ENCODE measurements at places on chromosomes 6 and 20.
A peak's percentile ranks its signal among the peaks of the same experiment; 100 is the strongest.

DNA sequence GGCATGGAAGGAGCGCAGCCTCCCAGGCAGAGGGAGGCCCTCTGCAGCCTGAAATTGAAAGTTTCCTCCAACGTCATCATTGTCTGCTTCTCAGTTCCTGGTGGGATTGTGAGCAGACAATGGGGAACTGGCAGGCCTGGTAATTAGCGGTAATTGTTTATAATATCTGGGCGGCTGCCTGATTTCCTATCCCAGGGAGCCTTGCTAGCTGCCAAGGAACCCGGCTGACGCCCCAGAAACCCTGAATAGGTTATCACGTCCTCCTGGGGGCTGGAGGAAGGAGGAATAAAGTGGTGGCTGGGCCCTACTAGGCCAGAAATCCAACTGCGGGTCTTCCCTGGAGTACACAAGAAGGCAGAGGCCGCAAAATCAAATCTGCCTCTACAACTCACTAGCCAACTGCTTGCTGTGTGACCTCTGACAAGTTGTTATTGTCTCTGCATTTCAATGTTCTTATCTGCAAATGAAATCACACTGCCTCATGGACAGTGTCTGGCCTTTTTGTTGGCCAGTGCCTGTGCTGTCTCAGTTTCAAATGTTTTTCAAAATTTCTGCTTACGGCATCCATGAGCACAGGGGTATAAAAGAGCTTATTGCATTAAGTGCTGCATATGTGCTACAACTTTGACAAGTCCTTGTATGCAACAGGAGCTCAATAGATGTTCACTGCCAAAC is 16.9 kb downstream of the KCNK15 start:
- no peak for DNase-seq

- DNase-seq: no peak
Observed at GRCh38 chr6:89975991-89976693, 81.9 kb downstream of the GJA10 start.

DNA sequence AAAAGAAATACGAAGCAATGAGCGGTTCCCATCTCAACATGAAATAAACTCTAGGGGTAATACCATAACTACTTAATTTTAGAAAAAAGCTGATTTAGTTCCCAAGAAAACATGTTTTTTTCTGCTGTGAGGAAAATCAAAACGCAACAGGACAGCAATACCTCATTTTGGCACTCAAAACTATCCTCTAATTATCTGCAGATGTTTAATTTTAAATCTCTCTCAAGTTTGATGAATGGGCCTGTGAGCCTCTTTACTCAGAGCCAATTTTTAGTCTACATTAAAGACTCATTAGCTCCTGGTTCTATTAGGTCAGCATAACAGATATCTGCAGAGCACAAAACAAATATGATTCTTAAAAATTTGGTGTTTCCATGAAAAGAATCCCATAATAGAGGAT is 28.1 kb downstream of the RNF24 start:
- no peak for DNase-seq

DNA sequence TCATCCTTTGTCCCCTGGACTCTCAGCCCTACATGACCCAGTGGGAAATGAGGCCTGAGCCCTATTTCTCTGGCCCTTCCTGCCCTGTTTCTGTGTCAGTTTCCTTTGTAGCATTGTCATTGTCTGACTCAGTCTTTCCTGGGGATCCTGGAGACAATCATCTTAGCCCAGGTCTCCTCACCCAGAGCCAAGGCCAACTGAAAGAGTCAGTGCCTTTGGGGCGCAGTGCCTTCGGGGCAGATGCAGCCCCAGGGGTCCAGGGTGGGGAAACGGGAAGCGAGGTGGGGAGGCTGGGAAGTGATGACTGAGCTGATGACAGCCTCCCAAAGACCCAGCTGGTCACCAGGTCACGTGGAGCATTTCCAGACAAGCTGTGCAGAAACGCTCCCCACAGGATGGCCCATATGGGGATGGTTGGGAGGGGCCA is 93.3 kb upstream of the SULF2 start:
- no peak for DNase-seq

- DNase-seq: no peak
Observed at GRCh38 chr6:20924911-20925543, 390.8 kb downstream of the CDKAL1 start.

GRCh38 chr6:154154389-154154967 is 115.4 kb downstream of the OPRM1 start:
- DNase-seq: peak; percentile 64

- DNase-seq: no peak
Observed at GRCh38 chr20:20000211-20000968, 16.8 kb upstream of the NAA20 start.

- DNase-seq: no peak
Observed at GRCh38 chr6:84392261-84392660, 164.8 kb upstream of the CEP162 start.

DNA sequence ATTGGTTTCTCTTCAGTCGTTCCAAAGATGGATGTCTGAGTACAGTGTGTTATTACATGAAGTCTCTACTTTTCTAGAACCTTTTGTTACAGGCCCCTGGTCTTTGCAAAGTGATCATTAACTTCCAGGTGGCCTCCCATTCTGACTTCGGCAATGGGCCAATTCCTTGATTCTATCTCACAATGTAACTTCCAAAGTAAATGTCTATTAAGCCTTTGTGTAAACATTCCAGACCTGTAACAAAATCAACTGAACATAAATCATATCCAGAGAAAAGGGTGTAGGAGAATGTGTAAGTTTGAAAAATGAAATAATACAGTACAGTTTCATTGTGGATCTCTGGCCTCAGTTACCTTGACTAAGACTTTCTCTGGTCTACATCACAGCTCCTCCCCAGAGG is 187.8 kb upstream of the JAG1 start:
- DNase-seq: no peak

DNA sequence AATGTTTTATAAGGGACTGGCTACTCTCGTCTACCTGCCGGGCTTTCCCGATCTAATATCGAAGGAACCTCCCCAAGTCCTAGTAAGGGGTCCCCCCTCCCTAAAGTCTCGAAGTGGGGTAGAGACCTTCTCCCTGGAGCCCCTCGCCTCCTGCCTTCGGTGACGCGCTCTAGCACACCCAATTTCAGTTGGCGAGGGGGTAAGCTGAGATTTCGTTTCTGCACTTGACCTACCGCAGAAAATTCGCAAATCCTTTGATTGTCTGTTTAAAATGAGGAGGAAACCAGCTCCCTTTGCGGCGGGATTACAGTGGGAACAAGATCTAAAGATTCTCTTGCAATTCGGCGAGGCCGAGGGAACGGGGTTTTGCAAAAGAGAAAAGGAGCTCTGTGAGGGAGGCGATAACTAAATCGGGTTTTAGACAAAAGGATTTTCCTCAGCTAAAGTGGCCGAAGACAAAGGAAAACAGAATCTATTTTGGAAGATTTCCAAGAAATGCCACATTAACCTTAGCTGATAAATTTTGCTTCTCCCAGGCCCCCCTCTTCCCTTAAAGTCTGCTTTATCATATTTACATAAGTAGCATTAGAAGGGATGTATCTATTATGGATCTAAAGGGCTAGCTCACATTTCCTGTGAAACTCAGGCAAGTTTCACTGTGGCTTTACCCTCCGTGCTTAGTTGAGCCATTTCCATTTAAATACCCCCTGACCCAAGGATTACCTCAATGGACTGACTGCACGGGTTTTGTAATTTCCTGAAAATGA is 8.4 kb downstream of the SIM1 start:
- DNase-seq: no peak

- peak; percentile 65 for DNase-seq
Observed at GRCh38 chr20:63071541-63072181, 64.9 kb upstream of the BHLHE23 start.
